Activated CD8-positive, alpha-beta T cell treated with anti-CD3 and anti-CD28 coated beads, Interleukin-2, amount 10 ng/mL, durations not matched to agents 7 days and 5 days (primary cell): ENCODE measurements at places on chromosomes 1 and 21.

DNA sequence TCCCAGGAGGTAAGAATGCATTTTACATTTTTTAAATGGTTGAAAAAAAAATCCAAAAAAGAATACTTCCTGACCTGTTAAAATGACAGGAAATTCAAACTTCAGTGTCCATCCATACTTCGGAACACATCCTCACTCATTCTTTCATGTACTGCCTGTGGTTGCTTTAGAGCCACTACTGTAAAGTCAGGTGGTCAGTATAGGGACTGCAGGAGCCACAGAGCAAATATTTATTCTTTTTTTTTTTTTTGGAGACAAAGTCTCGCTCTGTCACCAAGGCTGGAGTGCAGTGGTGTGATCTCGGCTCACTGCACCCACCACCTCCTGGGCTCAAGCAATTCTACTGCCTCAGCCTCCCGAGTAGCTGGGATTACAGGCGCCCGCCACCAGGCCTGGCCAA lies 124.7 kb downstream of the CLIC6 start:
- no peak for DNase-seq

DNA sequence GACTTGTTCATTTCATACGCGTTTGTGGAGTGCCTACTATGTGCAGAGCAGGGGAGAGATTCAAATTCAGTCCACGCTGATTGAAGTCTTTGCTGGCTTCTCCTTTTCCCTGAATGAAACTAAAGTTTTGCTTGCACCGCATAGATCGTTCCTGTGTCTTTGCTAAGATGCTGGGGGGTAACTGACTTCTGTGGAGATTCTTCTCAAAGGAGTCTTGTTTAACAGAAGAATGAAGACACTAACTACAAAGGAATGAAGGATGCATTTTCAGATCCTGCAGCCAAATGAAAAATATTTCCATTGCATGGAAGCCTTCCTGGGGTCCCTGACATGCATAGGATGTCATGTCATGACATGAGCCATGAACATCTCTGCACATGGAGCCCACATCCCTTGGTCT lies 26.9 kb upstream of the H6PD start:
- DNase-seq = no peak

GRCh38 chr1:220056374-220056773 lies 10.1 kb upstream of the EPRS1 start:
- DNase-seq = no peak

- DNase-seq = no peak
These were observed 3.1 kb upstream of the ACP6 start for GRCh38 chr1:147673406-147673805.

DNA sequence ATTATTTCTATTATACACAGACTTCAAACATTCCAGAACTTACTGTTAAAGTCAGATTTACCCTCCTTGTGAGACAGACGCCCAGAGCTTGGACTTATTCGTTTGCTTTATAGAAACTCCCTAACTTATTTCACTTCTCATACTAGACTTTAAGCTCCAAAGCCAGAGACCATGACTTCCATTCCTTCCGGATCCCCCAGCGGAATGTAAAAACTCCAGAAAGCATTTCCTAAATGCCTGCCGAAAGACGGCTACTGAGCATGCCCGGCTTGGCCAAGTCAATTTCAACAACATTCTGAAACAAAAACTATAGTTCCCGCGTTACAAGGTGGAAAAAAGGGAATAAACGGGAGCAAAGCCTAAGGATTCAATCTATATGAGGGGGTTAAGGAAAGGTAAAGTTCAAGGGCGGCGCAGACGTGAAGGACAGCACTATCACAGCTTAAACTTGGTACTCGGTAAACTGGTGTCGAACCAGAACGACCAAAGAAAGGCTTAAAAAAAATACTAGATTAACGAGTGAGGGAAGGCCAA lies 1.1 kb downstream of the USP48 start:
- no peak for DNase-seq
